ENCODE measurements at places on chromosomes 3 and 15.

DNA sequence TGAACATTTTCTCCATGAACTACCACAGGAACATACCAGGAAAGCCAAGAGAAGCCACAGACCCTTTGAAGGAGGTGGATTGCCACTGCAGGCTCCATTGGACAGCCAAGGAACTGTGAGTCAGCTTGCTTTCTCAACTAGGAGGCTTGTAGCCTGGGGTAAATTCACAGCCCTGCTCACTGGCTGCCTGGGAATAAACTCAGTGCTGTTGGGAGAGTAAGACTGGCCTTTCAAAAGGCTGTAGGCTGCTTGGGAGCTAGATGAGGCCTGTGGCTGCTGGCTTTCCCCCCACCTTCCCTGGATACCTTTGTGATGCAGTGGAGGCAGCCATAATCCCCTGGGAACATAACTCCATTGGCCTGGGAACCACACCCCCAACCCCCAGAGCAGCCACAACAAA is 223.5 kb upstream of the RBMS3 start:
- no peak for DNase-seq

DNA sequence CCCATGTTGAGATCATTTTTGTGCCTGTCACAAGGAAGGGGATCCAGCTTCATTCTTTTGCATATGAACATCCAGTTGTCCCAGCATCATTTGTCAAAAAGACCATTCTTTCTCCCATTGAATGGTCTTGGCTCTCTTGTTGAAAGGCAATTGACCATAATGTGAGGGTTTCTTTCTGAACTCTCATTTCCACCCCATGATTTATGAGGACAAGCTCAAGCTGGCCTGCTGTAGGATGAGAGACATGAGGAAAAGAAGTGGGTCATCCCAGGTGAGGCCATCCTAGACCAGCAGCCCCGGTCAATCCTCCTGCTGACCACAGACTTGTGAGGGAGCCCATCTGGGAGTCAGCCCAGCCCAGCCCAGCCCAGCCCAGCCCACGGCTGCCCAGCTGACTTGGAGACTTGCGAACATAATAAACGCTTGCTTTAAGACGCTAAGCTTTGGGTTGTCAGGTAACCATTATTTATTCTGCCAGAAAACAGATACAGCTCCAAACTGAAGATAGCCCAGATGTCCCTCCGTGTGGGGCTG is 69.0 kb downstream of the LINGO1 start:
- DNase-seq = no peak

DNA sequence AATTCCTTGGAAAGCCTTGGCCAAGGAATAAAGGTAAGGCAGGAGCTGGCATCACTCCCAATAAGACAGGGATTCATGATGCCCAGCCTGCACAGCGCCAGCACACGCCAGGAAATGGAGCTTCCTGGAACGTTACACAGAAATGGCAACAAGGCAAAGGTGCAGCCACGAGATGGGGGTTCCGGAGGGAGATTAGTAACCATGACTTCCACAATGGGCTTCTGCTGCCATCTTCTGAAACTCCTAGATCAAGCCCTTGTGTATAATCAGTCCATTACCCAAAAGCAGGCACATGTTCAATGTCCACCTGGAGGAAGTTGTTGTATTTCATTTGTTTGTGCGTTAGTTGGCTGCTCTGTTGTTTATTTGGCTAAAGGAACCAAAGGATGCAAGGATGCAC is 131.2 kb upstream of the TRIM42 start:
- no peak for DNase-seq

DNA sequence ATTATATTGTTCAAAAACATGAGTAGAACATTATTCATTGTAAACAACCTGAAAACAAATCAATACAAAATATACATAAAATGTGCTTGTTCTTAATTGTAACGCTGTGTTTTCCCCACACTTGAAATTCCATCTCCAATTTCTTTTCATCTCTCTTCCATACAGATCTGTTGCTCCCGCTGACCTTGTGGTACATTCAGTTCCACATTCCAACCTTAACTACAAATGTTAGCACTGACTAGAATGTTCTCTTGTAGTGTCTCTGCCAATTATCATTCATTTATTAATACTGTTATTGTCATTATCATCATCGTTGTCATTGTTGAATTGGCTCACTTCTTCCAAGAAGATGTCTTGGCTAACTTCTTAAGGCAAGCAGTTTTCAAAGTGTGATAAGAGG is 65.7 kb downstream of the NLGN1 start:
- no peak for DNase-seq

GRCh38 chr15:70636540-70637165 is 126.7 kb downstream of the UACA start:
- no peak for DNase-seq

GRCh38 chr3:72158639-72159326 is 373.8 kb upstream of the PROK2 start:
- DNase-seq = no peak

DNA sequence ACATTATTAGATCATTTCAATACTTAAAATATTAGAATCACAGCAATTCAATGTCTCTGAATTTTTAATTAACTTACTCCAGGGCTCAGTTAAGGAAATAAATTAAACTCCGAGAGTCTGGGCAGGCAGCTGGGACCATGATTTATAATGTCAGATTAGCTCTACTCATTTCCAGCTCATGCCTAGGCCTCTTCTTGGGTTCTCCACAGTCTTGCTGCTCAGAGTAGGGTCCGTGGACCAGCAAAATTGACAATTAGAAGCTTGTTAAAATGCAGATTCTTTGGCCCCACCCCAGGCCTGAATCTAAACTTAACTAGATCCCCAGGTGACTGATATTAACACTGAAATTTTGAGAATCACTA is 28.2 kb downstream of the ADAMTS9 start:
- DNase-seq = no peak

DNA sequence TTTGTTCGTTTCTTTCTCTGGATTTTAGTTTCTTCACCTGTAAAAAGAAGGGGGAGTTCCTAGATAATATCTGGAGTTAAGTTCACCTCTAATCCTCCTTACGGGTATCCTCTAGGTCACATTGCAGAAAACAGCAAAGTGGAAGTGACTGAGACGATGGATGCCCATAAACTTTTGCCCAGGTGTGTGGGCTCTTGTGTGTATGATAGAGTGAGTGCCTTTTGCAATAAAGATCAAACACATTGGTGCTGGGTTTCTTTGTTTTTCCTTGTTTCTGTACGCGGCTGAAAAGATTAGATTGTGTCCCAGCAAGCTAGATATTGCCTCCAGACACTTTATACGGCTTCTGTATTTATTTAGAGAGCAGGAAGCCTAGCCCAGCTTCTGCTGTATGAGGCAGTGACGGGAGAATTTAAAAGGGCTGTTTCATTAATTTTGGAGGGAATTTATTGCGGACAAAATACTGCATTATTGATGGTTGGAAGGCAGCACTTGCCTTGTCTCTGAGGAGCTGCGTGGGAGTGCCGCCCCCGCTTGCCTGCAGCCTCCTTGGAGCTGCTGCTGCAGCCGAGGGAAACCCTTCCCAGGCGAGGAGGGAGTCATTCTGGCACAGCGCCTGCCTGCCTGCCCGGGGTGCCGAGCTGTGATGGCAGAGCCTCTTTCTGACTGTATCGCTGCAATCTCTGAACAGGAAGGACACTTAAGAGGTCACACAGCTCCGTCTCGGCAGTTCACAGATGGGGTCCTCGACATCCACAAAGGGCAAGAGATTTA is 38.5 kb downstream of the PYDC2 start:
- no peak for DNase-seq

DNA sequence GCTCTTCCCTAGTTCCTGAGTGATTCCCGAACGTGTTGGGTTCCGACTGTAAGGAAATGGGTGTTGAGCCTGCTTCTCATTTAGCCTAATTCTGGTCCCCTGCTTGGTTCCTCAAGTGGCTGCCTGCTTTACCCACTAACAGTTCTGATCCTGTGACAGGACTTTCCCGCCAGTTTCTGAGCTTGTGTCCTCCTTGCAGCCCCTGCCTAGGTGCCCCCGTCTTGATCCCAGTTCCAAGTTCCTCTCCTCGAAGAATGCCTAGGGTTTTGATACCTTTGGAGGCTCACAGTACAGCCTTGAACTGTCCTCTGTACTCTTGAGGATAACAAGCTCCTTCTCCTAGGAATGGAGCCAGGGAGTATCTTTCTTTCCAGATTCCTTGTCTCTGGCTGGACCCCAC is 12.0 kb upstream of the RASGRF1 start:
- DNase-seq = no peak

DNA sequence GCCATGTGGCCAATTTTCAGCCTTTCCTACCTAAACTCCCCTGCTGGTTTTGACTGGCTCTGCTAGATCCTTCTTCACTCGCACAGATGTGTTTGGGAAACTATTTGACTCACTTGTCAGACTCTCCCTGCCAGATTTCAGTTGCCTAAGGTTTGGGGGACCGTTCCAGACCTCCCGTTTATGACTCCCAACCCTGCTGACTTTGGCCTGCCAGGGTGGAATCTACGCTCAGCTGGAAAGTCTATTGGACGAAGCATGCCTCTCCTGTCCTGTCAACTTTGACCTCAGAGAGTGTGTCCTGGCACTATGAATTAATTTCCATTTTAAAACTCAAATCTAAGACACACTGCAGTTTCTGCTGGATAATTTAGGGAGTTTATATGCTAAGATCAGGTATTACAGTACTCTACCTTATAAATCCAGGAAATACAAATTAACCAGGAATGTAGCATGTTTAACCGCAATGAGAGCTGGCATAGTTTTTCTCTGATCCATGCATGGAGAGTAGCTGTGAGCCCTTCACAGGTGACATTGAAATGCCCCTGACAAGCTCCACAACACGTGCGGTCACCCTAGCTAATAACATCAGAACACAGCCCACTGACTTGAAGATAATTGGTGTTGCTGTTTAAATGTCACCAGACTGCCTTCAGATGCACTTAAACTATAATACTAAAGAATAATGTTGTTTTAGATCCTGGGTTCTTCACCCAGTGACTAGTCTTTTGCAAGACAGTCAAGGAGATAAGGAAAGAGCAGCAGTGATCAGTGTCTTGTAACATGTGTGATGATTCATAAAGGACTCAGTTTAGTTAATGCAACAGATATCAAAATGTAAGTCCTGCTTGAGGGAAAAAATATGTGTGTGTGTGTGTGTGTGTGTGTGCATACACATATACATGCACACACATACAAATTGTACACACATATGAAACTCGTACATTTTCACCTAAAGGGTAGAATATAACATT is 223.0 kb upstream of the MCTP2 start:
- DNase-seq = no peak

- no peak for DNase-seq
Observed at GRCh38 chr3:17733215-17733614, 9.2 kb downstream of the TBC1D5 start.

- no peak for DNase-seq
Observed at GRCh38 chr3:183161552-183162336, 790 bp downstream of the LAMP3 start.

DNA sequence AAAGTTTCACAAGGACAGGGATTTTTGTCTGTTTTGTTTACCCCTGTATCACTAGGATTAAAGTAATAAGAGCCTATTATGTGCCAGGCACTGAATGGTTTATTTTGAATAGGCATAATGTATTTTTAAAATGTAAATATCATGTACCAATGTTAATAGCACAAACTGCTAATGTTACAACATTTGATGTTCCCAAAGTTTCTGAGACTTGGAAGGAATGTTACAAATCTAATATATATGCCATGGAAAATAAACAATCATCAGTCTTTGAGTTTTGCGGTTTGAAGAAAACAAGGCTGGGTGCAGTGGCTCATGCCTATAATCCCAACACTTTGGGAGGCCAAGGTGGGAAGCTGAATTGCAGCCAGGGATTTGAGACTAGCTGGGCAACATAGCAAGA is 159.4 kb downstream of the CDIN1 start:
- DNase-seq = no peak

DNA sequence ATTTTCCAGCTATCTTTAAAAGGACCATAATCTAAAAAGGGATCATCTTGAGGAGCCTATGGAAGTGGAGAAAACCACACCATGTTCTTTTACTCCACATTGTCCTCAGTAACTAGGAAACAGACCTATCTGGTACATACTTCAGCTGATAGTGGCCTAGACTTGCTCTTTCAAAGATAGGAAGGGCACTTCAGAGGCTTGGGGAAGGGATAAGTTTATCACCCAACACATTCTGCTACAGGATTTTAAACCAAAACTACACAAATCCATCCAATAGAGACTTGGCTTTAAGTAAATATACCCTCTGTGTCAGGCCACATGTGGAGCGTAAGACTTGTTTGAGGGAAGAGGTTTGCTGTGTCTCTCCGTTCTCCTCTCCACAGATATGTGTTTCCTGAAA is 35.4 kb downstream of the CP start:
- no peak for DNase-seq

DNA sequence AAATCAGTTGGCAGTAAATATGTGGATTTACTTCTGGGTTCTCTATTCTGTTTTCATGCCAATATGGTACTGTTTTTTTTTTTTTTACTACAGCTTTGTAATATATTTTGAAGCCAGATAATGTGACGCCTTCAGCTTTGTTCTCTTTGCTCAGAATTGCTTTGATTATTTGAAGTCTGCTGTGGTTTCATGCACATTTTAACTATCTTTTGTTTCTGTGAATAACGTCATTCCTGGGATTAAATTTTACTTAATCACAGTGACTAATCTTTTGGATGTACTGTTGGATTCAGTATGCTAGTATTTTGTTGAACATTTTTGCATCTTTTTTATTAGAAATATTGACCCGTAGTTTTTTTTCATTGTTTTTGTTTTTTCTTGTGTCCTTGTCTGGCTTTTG is 576.5 kb downstream of the ZNF385D start:
- no peak for DNase-seq

DNA sequence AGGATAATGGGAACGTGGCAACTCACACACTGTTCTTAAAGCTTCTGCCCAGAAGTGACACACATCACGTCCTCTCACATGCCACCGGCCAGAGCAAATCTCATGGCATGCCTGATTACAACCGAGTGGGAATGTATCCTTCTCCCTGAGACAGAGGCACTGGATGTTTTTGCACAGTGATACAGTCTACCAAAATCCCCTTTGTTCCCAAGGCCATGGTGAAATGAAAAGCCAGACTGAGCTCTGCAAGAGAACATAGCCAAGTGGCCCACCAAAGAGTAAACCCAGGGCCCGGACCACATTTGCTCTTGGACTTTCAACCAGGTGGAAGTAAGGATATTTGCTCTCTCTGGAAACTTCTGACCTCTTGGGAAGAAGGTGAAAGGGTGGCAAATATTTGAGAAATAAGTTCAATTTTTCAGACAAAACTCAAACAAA is 186.2 kb upstream of the STT3B start:
- DNase-seq = no peak

DNA sequence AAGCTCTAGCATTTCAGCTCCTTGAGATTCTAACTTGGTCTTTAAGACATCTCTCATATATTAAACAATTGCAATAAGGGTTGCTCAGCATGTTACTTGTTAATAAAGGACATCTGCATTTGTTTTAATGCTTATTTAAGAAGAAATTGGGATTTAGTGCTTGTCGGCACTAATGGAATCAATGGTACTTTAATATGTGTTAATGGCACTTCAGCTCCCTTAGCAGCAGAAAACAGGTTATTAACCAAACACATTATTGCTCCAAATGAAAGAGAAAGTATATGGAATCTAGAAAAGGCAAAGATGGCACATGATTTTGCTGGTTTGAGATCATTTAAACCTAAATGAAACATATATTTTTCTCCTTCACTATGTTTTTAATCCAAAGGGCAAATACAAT is 137.3 kb upstream of the GOLIM4 start:
- no peak for DNase-seq

All from NCI-H1417 treated with DMSO at 0.1 percent for 48 hours (cell line).